ENCODE measurements at places on chromosomes 1 and 21.

GRCh38 chr1:4655674-4656532 lies 1.5 kb downstream of the AJAP1 start:
- no peak for DNase-seq

DNA sequence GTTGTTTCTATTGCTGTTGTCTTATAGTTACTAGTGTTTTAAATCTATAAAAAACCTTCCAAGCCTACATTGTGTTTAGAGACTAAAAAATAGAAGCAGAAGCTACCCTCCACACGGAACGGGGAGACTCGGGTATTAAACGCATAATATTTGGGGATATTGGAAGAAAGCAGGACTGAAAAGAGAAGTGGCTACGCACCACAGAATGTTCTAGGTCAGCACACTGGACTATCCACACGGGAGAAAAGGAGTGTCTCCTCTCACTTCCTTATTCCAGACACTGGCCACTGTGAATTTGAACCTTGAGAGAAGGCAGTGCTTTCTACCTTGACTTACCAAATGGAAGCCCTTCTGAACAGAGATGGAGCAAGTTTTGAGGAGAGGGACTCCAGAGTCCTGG lies 1.0 kb upstream of the OR10J4 start:
- DNase-seq = no peak

- peak; percentile 73 for DNase-seq
Observed at GRCh38 chr1:1000357-1001056, 610 bp upstream of the HES4 start.

DNA sequence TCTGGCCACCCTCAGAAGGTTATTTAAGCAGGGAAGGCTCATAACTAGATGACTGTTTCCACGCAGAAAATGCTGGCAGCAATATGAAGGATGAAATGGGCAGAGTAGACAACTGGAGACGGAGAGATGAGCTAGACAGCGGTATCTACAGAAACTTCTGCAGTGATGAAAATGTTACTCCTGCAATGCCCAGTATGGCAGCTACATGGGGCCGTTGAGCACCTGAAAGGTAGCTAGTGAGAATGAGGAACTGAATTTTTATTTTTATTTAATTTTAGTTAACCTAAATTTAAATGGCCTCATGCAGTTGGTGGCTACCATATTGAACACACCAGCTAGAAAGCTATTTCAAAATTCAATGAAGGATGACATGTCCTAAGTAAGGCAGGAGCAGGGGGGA lies 27.3 kb downstream of the SIPA1L2 start:
- no peak for DNase-seq

DNA sequence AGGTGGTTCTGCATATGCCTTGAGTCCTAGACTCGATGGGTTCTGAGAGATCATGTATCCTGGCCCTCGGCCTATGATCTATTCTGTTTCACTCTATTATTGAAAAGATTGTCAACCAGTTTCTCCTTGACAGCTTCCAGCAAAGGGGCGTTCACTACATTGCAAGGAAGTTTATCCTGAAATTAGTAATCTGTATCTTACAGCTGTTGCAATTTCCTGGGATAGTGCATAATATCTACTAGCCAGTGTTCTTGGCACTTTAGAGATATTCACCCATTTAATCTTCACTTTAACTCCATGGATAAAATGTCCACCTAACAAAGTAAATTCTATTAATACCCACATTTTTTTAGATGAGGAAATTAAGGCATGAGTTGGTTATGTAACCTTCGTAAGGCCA lies 203.6 kb downstream of the TGFB2 start:
- DNase-seq = no peak

GRCh38 chr1:181190364-181191035 lies 102.0 kb downstream of the IER5 start:
- DNase-seq = no peak

DNA sequence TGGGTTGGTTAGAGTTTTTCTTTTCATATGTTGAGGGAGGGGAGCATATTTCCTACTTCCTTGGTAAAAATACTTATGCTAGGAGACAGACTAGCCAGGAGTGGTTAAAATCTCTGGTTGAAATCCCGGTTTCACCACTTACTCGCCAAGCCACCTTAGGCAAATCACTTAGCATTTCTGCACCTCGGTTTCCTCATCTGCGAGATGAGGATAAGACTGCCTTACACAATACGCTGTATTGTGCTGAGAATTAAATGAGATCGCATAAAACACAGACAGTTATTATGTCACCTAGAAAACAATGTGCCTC lies 1.4 kb downstream of the IFFO2 start:
- no peak for DNase-seq

DNA sequence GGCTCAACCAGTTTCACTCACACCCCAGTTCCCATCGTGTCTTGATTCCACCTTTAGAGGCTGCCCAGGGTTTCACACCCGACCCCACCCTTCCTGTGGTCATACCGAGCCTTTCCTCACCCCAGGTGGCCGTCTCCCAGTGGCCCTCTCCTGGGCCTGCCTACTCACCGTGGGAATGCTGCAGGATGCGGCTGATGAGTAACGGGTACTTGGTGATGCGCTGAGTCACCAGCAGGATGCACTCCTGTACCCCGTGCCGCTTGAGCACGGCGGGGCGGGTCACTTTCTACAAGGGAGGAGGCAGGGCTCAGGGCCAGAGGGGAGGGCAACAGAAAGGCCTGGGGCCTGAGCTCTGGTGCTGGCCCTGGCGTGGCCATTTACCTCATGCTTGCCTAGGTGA lies 16.4 kb downstream of the ARHGEF2 start:
- DNase-seq = peak; percentile 94

DNA sequence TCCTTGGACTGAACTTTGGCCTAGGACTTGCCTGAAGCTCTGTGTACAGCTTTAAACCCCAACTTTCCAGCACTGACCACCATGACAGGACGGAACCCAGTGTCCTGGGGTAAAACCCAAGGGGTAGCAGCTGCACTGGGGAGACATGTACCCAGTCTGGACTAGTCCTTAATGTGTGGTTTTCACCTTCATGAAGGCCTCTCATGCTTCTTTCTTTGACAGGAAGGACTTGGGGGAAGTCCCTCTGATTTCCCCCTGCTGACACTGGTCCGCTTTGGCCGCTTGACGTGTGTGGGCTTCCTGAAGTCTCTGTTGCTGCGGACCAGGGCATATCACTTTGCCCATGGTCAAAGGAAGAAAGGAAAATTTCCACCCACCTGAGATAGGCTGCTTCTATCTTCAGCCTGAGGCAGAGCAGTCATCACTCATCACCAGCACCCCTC lies 66.3 kb upstream of the PRDX6 start:
- DNase-seq = no peak

- DNase-seq = no peak
Observed at GRCh38 chr1:81681601-81682266, 119.0 kb upstream of the ADGRL2 start.

DNA sequence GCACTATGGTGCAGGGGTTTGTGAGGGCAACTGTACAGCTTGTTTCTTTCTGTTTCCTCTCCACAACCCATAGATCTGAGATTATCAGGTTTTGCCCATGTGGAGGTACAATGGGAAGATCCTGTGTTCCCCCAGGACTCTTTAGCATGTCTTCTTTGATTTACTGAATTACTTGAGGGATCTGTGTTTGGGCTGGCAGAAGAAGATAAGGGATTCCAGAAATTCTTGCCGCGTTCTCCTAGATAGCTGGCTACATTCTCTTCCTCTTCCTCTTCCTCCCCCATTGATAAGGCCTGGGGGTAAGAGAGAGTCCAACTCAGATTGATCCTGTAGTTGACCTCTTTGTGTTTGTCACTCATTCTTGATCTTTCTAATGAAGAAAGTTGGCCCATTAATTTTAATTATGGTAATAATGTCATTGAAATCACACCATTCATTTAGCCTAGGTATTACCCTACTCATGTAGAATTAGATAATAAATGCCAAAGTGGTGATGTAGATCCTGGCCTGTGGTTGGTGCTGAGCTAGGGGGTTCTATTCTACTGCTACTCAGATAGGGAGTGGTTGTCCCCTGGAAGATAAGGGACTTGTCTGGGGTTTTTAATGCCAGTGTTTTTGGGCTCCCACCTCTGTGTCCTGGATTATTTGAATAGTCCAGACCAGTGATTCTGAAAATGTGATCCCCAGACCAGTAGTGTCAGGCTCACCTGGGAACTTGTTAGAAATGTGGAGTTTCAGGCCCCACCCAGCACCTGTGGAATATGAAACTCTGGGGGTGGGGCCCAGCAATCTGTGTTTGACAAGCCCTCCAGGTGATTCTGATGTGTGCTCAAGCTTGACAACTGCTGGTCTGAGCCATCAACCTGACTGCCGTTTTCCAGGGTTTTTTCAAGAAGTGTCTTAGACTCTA lies 122.2 kb downstream of the NOS1AP start:
- no peak for DNase-seq

- DNase-seq = no peak
Observed at GRCh38 chr1:246210756-246211155, 296.3 kb downstream of the SMYD3 start.

- DNase-seq = no peak
Observed at GRCh38 chr21:35045542-35046262, 3.4 kb downstream of the RUNX1 start.

GRCh38 chr21:36765229-36765628 lies 66.3 kb downstream of the SIM2 start:
- no peak for DNase-seq

GRCh38 chr1:227895828-227896685 lies 51.7 kb downstream of the WNT9A start:
- DNase-seq = no peak

- no peak for DNase-seq
Observed at GRCh38 chr1:87399701-87400100, 71.0 kb downstream of the LMO4 start.

DNA sequence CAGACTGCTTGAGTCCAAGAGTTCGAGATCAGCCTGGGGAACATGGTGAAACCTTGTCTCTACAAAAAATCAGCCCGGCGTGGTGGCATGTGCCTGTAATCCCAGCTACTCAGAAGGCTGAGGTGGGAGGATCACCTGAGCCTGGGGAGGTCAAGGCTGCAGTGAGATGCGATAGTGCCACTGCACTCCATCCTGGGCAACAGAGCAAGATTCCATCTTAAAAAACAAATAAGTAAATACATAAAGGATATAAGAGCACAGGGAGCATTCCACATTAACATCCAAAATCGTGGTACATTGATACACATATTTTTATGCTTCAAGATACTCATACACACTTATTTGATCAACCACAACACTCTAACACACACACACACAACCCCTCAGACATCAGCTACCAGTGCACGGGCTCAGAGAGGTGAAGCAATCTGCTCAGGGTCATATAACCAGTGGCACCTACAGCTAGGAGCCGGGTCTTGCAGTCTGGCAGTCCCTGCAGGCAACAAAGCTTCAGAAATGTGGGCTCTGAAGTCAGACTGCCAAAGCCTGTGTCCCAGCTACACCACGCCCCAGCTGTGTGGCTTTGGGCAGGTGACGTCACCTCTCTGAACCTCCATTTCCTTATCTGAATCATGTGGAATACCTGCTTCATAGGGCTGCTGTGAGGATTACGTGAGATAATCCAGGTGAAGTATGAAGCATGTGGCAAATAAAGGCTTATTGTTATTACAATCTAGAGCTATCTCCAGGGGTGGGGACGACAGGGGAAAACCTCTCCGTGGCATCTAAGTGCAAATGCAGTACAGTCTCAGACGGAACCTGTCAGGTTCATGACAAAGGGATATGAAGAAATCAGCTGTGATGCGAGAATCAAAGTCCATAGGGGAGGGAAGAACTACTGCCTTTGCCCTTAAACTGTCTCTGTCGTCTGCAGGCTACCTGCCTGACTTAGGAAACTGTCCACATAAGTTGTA lies 4.8 kb upstream of the CRYBG2 start:
- no peak for DNase-seq

DNA sequence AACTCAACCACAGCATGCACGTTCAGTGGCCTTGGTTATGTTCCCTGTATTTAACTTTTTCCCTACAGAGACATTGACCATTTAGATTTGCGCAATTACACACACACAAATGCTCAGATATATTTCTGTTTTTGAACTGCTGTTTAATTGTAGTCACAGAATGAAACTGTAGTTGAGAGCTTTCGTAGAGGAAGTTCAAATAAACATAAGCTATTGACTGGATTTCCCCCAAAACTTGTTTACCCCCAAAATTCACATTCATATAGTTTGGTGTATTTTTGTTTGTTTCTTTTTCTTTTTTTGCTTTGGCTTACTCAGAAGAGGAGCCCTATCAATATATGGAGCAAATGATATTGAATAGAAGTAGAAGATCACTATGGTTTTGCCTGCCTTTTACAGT lies 921.0 kb downstream of the ADGRL2 start:
- DNase-seq = no peak

GRCh38 chr1:14817223-14818170 lies 219.0 kb downstream of the KAZN start:
- no peak for DNase-seq

- DNase-seq = no peak
Observed at GRCh38 chr1:165060285-165060793, 296.2 kb downstream of the LMX1A start.

DNA sequence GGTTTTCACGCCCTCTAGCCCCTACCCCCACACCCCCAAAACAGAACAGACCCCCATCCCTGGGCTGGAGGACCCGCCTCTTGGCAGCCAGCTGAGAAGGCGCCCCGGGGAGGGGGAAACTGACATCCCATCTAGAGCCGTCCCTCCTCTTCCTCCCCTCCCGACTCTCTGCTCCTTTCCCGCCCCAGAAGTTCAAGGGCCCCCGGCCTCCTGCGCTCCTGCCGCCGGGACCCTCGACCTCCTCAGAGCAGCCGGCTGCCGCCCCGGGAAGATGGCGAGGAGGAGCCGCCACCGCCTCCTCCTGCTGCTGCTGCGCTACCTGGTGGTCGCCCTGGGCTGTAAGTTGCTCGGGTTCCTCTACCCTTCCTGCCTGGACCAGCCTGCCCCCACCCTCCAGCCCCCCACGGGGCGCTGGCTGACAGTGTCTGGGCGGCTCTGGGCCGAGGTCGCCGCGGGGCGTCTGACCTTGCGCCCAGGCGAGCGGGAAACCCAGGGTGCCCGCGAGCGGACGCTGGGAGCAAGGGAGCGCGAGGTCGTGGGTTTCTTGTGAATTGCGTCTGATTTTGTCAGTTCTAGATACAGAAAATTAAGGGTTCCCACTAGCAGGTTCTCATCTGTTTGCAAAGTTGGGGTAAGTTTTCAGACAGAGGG lies 618 bp downstream of the JAM2 start:
- no peak for DNase-seq

- no peak for DNase-seq
Observed at GRCh38 chr1:78511334-78511733, 20.6 kb downstream of the PTGFR start.

- DNase-seq = no peak
Observed at GRCh38 chr1:199453723-199454122, 573.8 kb upstream of the NR5A2 start.

DNA sequence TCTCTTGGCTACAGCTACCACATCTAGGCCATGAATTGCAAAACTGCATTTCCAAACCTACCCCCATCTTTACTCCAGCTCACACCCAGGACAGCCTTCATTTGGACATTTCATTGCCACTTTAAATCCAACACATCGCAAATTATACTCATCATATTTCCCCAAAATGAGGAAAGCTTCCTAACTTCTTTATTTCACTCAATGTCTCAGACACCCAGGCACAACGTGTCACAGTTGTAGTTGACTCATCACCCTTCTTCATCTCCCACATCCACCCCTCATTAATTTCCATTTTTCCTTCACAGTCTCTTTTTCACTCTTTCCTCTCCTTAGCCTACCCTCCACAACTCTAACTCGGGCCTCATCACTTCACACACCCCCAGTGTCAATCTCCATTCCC lies 6.7 kb downstream of the OTUD7B start:
- no peak for DNase-seq
